ENCODE measurements at places on chromosomes 12 and 14.

GRCh38 chr14:34270361-34270760 is 191.7 kb downstream of the SPTSSA start:
- DNase-seq, result no peak

GRCh38 chr14:89303456-89304435 is 113.3 kb downstream of the FOXN3 start:
- peak; percentile 8 for DNase-seq

GRCh38 chr14:72678356-72678755 is 215.5 kb downstream of the DPF3 start:
- DNase-seq, result no peak

GRCh38 chr14:24143511-24143910 is 2.1 kb upstream of the EMC9 start:
- DNase-seq, result no peak

DNA sequence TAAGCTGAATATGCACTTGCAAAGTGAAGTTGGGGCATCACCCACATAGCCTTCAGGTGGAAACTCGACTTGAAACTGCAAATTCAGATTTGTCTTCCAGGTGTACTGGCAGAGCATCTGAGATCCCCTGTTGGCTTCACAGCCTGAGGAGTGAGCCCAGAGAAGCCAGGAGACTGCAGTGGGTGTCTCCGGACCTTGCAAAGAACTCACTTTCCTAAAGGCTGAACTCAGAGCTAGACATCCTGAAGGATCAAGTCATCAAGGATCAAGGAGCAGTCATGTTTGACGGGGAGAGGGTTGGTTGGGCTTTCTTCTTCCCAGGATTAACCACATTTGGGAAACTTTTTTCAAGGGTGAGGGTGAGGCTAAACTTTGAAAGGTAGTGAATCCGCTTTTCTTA is 9.1 kb upstream of the HOXC13 start:
- no peak for DNase-seq

- no peak for DNase-seq
These were observed 28.1 kb downstream of the SINHCAF start for GRCh38 chr12:31297572-31298514.

DNA sequence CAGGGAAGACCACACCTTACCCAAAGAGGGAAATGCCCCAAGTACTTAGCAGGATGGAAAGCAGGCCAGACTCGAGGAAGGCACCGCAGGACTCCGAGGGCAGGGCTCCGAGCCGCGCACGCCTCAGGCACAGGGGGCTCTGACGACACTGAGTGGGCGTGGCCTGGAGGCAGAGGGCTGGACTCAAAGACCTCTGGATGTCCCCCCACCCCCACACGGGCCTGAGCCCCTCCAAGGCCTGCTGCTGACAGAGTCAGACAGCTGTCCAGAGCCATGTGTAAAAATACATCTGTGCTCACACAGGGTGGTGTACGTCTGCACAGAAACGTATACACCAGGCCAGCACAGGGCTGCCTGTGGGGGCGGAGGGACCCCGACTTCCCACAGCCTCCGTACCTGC is 1.4 kb downstream of the AKT1 start:
- DNase-seq, result peak; percentile 65

- no peak for DNase-seq
These were observed 68.6 kb downstream of the ACTN1 start for GRCh38 chr14:68910540-68910939.

DNA sequence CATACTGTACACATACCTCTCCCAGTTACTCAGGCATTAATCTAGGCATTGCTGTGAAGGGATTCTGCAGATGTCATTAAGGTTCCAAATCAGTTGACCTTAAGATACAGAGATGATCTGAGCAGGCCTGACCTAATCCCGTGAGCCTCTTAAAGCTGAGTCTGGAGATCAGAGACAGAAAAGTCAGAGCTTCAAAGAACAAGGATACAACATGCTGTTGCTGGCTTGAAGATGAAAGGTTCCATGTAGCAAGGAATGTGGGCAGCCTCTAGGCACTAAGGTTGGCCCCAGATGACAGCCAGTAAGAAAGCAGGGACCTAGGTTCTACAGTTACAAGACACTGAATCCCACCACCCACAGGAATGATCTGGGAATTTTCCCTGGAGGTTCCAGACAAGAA is 81.1 kb downstream of the MAP1LC3B2 start:
- no peak for DNase-seq

- no peak for DNase-seq
These were observed 1.1 kb upstream of the HOMEZ start for GRCh38 chr14:23286902-23287479.

GRCh38 chr12:116650585-116651087 is 87.2 kb downstream of the SPRING1 start:
- no peak for DNase-seq

- DNase-seq, result no peak
These were observed 454.8 kb upstream of the SOX5 start for GRCh38 chr12:24404086-24404815.

DNA sequence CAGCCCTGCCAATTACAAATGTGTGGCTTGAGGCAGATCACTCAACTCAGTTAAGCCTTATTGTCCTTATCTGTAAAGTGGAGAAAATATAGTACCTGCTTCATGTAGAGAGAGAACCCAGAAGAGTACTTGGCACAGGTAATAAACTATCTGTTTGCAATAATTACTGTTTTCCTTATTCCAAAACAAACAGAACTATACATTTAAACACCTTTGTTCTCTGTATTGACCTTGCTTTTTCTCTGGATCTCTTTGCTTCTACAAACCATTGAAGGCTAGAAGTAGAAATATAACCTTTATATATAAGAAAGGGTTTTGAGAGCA is 70.8 kb upstream of the SRSF5 start:
- no peak for DNase-seq

DNA sequence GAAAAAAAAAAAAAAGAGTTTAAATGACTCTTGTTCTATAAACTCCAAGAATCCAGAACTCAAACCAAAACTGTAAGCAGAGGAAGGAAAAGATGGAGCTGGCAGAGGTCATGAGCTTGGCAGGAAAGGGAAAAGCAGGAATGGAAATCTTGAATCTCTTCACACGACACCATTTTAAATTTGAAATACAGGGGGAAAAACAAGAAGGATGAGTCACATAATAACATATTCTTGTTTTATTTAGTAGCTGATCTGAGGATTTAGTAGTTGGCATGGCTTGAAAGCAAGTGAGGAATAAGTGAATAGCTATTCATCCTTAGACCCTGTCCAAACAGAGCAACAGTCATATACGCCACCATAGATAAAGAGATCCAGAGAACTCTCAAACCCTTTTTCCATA is 35.0 kb downstream of the EPS8 start:
- no peak for DNase-seq

GRCh38 chr12:130254461-130255276 is 83.0 kb upstream of the PIWIL1 start:
- DNase-seq, result no peak

GRCh38 chr12:66036317-66036716 is 94.2 kb downstream of the LLPH start:
- DNase-seq, result no peak

DNA sequence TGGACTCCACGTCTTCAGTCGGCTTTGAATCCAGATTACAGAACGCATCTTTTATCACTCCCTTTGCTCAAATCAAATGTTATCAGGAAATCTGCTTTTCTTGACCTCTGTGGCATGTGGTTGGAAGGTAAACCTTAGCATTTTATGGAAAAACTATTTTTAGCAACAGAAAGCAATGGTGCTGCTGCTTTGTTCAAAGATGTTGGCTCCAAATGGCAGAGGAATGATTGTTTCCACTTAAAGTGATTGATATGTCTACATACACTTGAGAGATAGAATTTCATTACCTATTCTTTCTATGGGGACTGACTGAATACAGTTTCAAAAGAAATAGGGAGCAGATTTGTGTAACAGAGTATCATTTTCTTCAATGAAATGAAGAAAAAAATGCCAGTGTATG is 761.2 kb downstream of the NOVA1 start:
- no peak for DNase-seq

DNA sequence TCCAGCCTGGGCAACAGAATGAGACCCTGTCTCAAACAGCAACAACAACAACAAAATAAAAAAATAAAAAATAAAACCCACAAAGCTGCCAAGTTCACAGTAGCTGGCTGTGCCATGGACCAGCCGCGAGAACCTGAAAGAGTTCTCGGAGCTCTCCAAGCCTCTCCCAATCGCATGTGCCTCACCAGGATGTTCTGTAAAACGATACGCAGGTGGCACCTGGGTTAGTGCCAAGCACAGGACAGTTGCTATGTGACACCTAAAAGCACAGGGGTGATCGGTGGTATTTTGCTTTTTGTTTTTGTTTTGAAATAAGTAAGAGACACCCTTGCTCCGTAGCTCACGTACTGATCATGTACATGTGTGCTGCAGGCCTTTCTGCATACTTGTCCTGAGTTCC is 52.4 kb downstream of the RFLNA start:
- no peak for DNase-seq

- no peak for DNase-seq
These were observed 7.5 kb upstream of the CCDC177 start for GRCh38 chr14:69582212-69582611.

- no peak for DNase-seq
These were observed 14.1 kb downstream of the GABARAPL1 start for GRCh38 chr12:10226731-10227130.

- DNase-seq, result no peak
These were observed 144.6 kb downstream of the RAD51B start for GRCh38 chr14:67963960-67964812.

- no peak for DNase-seq
These were observed 37.7 kb downstream of the C12orf75 start for GRCh38 chr12:105368047-105368646.

DNA sequence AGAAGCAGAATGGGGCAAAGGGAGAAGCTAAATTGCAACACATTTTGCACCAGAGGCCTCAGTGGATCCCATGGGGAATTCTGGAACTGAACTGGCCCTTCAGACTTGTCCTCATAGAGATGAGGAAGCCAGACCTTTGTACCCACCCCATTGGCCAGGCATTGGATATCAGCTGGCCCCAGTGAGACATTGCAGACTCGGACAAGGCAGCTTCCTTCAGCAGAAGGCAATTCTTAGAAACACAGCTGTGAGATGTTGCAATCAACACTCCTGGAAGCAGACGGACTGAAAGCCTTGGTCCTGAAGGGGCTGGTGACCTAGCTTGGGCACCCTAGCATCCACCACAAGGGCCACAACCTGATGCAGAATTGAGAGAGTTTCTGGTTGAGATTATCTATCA is 218.1 kb downstream of the MSRB3 start:
- no peak for DNase-seq

DNA sequence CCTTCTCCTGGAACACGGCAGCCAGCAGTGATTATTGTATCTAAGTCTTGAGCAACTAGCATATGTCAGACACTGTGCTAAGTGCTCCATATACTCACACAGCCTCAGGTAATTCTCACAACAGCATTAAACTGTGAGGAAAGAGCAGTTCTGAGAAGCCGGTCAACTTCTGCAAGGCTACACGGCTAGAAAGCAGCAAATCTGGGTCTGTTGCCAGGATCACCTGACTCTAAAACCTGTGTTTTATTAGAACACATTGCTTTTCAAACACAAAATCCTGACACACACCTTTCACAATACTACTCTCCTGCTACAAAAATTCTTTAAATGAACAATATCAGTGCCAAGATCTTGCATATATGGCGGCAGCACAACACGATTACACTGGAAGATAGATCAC is 49.8 kb upstream of the CRACR2A start:
- DNase-seq, result no peak

DNA sequence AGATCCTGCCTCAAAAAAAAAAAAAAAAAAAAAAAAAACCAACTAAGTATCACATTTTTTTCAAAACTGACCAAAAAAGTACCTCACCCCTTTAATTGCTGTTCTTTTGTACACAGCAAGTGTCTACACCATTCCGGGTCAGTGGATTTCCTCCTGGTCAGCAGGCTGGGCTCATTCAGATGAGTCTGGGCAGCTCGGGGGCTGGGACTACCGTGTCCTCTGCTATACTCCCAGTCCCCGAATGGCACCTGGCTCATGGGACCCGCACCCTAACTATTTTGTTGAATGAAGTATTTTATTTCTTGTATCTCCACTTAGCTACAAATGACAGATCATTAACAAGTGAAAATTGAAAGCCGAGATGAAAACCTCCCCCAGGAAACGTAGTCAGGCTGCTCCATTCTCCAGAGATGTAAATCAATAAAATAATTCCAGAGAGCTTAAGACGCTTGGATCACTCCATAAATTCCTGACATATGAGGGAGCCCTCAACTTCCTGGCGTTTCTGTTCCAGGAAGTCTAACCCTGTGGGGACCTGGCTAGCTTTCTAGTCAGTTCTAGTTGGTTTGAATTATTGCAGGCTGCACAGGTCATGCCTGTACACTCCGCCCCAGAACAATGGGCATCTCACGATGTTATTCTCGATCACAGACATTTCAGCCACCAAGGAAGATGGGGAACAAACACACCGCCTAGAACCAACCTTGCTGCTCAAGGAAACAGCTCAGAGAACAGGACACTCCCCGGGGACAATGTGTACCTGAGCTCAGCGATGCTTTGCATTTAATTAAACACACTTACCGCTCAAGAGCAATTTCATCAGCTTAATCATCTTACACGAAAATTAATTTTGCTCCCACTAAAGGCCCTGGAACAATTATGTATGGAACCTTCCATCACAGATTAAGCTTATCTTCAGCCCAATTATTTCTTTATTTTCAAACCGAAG is 76.3 kb downstream of the RIMBP2 start:
- no peak for DNase-seq

GRCh38 chr14:32560209-32560857 is 231.2 kb downstream of the AKAP6 start:
- peak; percentile 72 for DNase-seq

All from erythroblast (primary cell).